ENCODE measurements at places on chromosomes 6 and 20. TPM values are rescaled to one million over a fixed set of nuclear protein-coding genes. Genes with fewer than 3 reads are reported as not detected.

DNA sequence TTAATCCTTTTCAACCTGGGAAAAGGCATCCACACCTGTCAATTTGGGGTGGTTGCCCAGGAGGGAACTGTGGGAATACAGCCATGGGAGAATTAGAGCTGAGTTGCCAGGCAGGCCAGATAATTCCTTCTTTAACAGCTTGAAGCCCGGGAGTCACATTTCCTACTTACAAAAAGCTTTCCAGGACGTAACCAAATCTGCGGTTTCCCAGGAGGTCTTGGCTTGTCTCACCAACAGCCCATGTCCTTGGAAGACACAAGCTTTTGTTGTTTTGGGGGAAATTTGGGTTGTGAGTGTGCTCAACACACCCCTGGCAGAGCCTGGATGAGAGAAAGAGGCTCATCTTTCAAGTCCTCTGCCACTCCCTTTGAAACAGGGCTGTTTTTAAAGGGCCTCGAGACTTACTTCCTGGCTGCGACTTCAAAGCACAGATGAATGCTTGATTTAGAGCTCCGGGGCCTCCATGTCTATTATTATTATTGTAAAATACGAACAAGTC lies 465.9 kb upstream of the BTBD3 start:
- no peaks in the 10 kb centered on the region for H3K36me3 ChIP-seq
- H3K4me1 ChIP-seq = peaks cover 5% of the 10 kb centered on the region
- H3K4me3 ChIP-seq = no peak overlapping the region
- H3K27me3 ChIP-seq = no peaks in the 10 kb centered on the region

- no peaks in the 10 kb centered on the region for H3K27me3 ChIP-seq
- H3K4me1 ChIP-seq = peaks cover 2% of the 10 kb centered on the region
- peak overlapping the region; percentile 79 for H3K27ac ChIP-seq
Measured at GRCh38 chr20:44532259-44532980, 10.6 kb upstream of the SERINC3 start.

- no peak overlapping the region for H3K4me3 ChIP-seq
- no peak for DNase-seq
- no peak overlapping the region for H3K27ac ChIP-seq
- H3K36me3 ChIP-seq = no peaks in the 10 kb centered on the region
- no peaks in the 10 kb centered on the region for H3K4me1 ChIP-seq
Measured at GRCh38 chr6:96460052-96460700, 61.4 kb upstream of the UFL1 start.

DNA sequence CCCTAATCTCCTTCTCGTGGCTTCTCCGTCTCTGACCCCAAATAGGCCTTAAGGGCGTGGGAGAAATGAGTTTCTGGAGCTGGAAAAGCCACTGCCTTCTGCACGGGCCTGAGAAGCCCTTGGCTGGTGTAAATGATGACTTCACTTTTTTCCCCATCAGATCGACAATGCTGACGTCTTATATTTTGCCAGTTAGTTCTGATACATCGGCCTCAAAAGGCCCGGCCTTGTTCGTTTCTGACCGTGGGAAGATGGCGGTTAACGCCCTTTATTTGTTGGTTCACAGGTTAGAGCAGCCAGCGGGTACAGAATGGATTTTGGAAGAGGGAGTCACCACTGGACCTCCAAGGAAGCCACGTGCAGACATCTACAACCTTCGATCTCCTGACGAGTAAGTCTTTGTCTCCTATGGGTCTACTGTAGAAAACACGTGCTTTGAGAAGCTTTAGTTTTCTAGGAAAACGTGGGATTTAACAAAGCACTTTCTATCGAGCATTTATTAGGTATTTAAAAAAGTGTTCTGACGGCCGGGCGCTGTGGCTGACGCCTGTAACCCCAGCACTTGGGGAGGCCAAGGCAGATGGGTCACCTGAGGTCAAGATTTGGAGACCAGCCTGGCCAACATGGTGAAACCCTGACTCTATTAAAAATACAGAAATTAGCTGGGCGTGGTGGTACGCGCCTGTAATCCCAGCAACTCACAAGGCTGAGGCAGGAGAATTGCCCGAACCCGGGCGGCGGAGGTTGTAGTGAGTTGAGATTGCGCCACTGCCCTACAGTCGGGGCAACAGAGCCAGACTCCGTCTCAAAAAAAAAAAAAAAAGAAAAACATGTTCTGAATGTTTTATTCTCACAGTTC lies 1.2 kb upstream of the ZNFX1 start:
- H3K4me1 ChIP-seq = peaks cover 59% of the 10 kb centered on the region
- no peak for DNase-seq
- H3K36me3 ChIP-seq = peaks cover 66% of the 10 kb centered on the region
- peak overlapping the region; percentile 84 for H3K4me3 ChIP-seq
- peak overlapping the region; percentile 92 for H3K27ac ChIP-seq

GRCh38 chr20:60630609-60631008 lies 621.5 kb upstream of the CDH4 start:
- no peak for DNase-seq
- no peak overlapping the region for H3K27ac ChIP-seq
- no peaks in the 10 kb centered on the region for H3K27me3 ChIP-seq
- H3K36me3 ChIP-seq = no peaks in the 10 kb centered on the region
- H3K4me1 ChIP-seq = no peaks in the 10 kb centered on the region

COMMD7 gene
- 15.9 TPM for polyA plus RNA-seq

DNMT3B gene
- 0.14 TPM for polyA plus RNA-seq

Measured in psoas muscle (tissue), 8 donors.